Foreskin fibroblast (primary cell): ENCODE measurements at places on chromosomes 3 and 15.
A peak's percentile ranks its signal among the peaks of the same experiment; 100 is the strongest.

GRCh38 chr15:46682969-46683791, 1034.1 kb upstream of the SEMA6D start:
- DNase-seq: no peak

GRCh38 chr15:46177219-46177618, 542.4 kb downstream of the SQOR start:
- no peak for DNase-seq

DNA sequence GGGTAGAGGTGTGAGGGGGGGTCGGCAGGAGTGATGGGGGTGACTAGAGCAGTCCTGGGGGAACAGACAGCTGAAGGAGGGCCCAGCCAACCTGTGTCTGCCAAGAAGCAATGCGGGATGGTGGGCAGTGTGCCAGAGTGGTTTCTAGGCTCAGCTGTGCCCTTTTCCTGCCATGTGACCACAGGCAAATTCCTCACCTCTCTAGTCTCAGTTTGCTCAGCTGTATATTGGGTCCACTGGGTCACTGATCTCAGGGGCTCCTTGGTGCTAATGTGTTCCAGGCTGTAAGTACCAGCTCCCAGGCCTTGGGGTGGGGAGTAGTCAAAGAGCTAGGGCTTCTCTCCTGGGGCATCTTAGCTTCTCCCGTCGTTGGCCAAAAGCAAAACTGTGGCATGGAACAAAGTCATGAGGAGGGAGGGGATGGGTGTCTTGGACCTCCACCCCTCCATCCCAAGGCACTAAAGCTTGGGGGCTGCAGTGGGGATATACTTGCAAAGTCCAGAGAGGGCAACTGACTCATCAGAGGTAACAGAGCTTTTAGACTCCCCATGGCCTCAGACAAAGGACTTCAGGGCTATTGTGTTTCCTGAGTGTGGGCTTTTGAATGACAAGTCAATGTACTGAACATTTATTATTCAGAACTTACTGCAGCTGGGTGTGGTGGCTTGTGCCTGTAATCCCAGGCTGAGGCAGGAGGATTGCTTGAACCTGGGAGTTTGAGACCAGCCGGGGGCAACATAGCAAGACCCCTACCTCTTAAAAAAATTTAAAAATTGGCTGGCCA, 20.9 kb downstream of the SMAD6 start:
- no peak for DNase-seq

DNA sequence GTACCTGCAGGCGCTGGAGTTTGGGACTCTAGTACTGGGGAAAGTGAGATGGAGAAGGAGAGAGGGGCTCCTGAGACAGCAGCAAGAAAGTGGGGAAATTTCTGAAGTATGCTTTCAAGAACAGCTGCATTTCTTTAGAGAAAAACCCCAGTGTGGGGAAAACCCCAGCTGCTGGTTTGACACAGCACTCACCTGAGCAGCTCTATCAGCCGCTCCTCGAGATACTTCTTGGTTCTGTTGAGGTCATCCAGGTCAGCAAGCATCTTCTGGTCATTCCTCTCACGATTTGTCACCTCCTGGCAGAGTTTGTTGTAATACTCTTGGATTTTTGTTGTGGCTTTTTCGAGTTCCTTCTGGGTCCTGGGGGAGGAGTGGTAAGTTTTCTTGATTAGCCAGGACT, 18.8 kb downstream of the CXCR6 start:
- no peak for DNase-seq

GRCh38 chr3:196639483-196640296, at the start of gene NRROS:
TSS of gene NRROS (plus strand) at chr3:196639694. CDS start at chr3:196654540, 14,846 bp downstream.
- peak; percentile 84 for DNase-seq

DNA sequence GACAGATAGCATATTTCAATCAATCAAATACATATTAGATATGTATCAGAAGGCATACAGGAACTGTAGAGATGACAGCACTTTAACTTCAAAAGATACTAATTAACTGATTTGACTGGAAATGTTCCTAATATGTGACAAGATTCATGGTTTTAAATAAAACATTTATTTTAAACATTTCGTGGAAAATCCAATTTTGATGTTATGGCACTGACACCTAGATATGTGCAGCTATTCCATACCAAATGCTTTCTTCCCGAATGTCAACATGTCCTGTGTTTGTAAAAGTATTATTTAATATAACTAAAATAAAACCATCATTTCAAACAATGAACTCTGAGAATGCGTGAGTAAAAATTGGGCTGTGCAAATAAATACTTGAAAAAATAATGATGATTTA, 1209.3 kb downstream of the NSUN3 start:
- no peak for DNase-seq

DNA sequence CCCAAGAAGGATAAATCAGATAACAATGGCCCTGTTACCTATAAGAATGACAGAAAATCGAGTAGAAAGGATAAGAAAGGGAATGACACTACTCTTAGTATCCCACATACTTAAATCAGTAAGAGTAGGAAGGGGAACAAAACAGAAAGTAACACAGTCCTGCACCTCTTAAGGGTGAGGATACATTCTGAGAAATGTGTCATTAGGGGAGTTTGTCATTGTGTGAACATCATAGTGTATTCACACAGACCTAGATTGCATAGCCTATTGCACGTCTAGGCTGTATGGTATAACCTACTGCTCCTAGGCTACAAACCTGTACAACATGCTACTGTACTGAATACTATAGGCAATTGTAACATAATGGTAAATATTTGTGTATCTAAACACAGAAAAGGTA, 142.6 kb downstream of the PLCH1 start:
- DNase-seq: no peak

DNA sequence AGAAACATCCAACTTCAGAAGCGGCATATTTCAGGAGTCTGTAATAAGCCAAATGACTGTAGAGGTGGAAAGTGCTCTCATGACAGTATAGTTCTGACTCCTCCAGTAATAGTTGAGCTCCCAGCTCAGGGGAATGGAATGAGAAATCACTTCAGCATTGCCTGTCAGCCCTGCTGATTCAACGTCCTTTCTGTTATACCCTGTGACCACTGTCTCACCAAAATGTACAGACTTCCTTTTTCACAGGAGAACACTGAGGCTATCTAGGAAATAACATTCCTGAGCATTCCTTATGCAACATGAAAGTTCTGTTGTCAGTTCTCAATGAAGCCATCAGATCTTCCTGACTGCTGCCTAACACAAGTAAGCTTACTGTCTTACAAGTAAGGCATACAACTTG, 284.5 kb upstream of the MME start:
- peak; percentile 94 for DNase-seq

DNA sequence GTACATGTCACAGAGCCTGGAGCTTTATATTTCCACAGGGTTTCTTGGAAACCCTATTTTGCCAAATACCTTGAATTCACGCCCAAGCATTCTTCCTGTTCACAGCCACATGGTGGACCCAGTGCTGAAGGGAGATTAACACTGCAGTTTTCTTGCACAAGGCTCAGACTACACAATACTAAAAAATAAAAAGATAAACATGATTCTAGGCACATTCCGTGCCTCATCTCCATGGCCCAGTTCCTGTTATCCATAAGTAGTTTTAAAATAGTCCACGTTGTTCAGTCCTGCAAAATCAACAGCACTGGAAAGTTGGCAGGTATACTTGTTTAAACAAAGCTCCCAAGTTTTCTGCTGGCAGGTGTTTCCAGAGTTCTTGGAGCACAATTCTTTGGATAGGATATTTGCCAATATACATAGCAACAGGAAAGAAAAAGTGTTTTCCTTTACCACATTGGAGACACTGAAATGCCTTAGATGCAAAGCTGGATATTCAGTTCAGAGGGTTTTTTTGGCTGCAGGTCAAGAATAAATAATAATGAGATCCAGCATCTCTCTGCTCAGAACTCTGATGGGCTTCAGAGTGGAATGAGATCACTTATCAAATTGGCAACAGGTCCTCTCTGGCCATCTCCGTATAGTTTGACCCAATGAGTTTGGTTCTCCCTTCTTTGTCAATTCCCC, 88.1 kb upstream of the TGFBR2 start:
- DNase-seq: peak; percentile 38

GRCh38 chr3:105233010-105233409, 133.7 kb upstream of the ALCAM start:
- no peak for DNase-seq

GRCh38 chr3:50687127-50687751, 12.5 kb downstream of the DOCK3 start:
- DNase-seq: no peak

GRCh38 chr3:143236226-143236964, 116.8 kb downstream of the CHST2 start:
- DNase-seq: peak; percentile 51

- DNase-seq: no peak
These were observed 79.3 kb downstream of the RPL22L1 start for GRCh38 chr3:170790647-170791046.

DNA sequence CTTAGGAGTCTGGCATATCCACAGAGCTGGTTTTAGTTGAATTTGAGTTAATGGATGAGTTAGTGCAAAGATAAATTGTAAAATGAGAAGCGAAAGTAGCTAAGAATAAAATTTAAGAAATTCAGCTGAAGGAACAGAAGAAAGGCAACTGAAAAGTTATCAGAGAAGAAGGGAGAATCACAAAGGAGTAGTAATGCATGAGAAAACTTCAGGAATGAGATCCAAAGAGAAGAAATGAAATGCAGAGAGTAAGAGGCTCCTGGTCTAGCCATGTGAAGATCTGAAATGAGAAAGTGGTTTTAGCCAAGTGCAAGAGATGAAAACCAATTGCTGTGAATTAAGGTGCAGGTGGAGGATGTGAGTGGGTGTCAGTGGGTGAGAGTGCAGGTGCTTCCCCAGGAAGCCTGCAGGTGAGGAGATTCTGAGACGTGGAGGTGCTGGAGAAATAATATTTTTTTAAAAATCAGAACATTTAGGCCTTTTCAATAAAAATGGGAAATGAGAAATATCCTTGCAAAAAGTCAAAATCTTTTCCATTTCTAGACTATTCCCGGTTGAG, 18.5 kb downstream of the KBTBD8 start:
- DNase-seq: no peak

DNA sequence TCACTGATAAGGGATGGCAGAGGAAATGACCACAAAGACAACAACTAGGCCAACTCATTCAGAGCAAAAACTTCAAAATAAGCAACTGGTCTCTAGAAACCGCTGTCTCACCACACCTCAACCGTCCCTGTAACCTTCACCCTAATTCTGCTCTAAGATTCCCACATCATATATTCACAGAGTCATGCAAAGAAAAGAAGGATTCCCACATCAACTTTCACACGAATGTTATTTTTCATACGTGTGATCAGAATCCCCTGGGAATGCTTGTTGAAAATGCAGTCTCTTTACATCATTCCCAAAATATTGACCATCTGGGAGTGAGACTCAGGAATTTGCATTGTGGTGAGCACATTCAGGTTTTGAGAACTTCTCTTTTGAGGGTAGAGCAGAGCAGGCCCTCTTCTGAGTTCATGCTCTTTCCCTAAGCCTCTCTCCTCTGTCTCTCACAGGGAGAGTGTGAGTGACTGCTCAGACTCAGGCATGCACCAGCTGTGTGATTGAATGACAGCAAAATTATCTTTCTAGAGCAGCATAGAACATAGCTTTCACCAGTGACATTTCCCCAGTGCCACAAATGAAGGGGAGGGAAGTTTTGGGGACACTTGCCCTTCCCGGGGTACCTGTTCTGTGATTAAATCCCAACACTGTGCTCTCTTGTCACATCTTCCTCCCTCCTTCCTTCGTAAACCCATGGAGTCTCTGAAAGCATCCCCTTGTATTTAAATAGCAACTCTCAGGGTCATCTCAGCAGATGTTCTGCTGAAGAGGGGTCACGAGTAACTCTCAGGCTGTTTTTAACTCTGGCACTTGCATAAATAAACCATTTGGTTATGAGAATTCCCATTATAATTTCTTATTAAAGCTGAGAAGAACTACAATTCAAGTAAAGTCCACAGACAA, 170.9 kb downstream of the PLCL2 start:
- no peak for DNase-seq

GRCh38 chr3:178084938-178085816, 451.1 kb upstream of the KCNMB2 start:
- DNase-seq: peak; percentile 83

- DNase-seq: peak; percentile 28
These were observed 55.2 kb upstream of the TRAK1 start for GRCh38 chr3:42035816-42036482.

- DNase-seq: peak; percentile 35
These were observed 112.8 kb upstream of the MEF2A start for GRCh38 chr15:99452728-99453636.

GRCh38 chr3:27545061-27545460, 60.9 kb upstream of the SLC4A7 start:
- no peak for DNase-seq

GRCh38 chr3:52528586-52529375, 4.9 kb downstream of the NT5DC2 start:
- no peak for DNase-seq

- DNase-seq: no peak
These were observed 3.3 kb downstream of the ARRDC4 start for GRCh38 chr15:97963779-97964178.

GRCh38 chr3:191253089-191253799, 54.2 kb downstream of the OSTN start:
- DNase-seq: no peak

GRCh38 chr3:129282727-129283327, 4.2 kb downstream of the HMCES start:
- no peak for DNase-seq

DNA sequence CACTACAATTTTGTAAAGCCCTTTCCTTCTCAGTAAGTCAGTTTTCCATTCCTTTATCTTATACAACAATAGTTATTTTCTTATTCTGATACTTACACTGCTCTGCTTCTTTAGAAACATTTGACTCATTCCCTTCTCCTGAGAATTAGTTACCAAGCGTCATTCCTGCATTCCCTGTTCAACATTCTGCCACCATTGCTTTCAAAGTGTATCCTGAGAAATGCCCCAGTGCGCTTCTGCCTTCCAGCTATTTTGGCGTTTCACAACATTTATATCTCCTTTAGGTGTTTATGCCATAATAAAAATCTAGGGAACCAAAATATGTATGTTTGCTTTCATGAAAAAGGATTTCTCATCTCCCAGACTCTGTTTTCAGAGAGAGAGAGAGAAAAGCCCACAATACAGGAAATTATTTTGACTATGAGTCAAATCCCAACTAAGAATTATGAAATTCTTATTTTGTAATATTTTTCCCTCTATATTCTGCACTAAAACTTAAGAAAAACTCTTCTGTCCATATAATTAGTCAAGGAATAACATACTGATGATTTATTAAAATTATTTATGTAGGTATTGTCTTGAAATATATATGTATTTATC, 118.2 kb upstream of the RAP2B start:
- peak; percentile 61 for DNase-seq

GRCh38 chr3:45227071-45227820, 1.2 kb upstream of the TMEM158 start:
- no peak for DNase-seq

DNA sequence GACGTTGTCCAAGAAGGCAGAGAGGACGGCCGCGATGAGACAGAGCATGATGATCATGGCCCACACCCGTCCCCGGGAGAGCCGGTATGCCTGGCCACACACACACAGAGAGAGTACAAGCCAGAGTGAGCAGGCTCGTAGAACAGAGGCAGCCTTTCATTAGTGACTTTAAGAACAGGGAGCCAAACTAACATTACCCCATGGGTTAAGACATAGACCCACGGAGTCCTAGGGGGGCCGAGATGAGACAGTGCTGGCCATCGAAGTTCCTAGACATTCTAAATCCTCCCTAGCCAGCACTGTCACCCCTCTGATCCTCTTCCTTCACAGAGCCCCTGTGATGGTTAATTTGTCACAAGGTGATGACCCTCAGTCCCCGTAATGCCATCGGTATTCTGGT, 114.0 kb downstream of the OCA2 start:
- DNase-seq: no peak
